ENCODE measurements at places on chromosomes 4 and X.

- DNase-seq: no peak
Measured at GRCh38 chrX:44747969-44748368, 95.9 kb upstream of the DUSP21 start.

- no peak for DNase-seq
Measured at GRCh38 chr4:128775477-128775876, 34.0 kb upstream of the JADE1 start.

DNA sequence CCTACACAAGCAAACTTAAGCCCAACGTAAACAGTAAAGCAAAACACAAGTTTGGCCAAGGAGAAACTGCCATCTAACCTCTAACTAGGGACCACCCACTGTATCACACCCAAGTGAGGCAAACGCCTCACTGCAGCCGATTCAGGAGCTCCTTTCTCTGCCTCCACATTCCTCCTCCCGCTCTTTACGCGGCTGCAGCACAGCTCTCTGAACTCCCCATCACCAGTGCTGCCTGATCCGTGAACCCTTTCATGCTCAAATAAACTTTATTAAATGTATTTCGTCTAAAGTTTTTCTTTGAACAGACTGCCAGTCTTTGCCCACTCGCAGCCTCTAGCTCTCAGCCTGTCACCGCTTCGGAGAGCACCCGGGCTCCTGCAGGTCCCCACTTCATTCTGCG is 6.5 kb downstream of the PNMA6E start:
- no peak for DNase-seq

GRCh38 chr4:137611998-137612700 is 79.9 kb upstream of the PCDH18 start:
- no peak for DNase-seq

DNA sequence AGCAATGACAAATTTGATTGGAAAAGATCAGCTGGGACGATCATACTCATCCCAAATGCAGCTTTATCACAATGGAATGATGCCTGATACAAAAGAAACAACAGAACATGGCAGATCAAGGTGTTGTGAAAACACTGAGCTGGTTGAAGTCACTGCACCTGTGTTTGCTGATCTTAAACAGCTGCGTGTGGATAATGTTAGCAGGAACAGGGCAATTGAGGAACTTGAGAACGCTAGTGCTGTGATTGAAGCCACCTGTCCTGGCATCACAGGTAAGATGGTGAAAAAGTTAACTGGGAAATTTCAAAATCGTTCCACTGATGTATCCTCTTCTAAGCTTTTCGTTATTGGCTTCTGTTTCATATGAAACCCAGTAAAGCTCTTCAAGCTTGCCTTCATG is 27.4 kb upstream of the SOD3 start:
- no peak for DNase-seq

DNA sequence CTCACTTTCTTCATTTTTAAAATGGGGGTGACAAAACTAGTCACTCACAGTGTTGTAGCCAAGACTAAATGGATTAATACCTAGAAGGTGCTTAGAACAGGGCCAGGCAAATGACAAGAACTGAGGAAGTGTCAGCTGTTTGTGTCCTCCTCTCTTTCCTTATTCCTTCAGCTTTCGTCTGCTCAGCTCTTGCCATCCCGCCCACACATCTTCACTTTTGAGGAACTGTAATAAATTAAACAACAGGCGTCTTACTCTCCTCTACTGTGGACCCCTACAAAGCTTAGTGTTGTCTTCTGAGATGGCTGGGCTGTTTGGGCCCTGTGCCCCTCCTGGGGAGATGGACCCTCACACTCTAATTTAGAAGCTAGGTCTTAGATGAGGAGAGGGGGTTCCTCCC is 2.7 kb downstream of the HPSE start:
- DNase-seq: no peak

DNA sequence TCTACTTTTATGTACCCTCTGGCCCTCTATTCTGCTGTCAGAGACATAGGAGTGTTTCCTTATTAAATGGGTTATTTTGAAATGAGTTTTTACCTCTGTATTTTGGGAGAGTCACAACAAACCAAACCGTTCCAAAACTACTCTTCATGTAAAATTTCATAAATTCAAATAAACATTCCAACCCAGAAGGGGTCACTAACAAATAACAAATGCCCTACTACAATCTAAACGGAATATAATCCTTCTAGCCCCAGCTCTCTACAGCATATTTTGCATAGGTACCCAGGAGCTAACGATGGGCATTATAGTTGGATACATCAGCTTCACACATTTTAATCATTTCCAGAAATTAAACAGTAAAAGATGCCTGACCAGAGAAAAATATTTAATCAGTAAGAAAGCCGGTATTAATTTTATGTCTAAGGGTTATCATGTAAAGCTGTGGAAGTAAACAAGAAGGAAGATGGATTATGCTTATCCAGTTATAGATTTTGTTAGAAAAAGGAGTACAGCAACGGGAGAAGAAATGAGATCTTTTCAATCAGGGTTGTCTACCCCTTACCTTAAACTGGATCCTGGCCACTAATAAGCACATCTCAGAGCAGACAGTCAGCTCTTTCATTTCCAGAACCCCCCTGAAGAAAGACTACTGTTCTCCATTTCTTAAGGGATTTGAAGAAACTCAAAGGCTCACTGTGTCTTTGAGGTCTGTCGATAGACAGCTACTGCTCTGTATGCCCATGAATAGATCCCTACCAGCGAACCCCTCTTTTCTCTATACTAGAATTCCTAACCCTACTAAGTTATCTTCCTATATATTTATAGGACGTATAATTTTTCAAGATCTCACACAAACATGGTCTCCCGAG is 1.2 kb downstream of the UGDH start:
- DNase-seq: no peak

DNA sequence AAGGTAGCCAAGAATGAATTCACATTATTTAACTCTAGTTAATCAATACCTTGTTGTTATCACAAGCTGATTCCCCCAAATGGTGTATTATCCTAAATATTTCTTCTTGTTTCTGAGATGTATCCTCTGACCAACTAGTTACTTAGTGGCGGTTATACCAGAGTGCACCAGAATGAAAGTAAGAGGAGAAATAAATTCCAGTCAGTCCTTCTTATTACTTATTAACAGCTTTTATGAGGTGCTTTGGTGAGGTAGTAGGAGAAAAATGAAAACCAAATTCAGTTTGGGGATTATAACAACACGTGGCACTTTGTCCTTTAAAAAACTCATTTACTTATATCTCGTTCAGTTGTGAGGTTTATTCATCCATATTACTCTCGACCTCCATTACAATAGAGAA is 101.9 kb downstream of the AMMECR1 start:
- DNase-seq: no peak

DNA sequence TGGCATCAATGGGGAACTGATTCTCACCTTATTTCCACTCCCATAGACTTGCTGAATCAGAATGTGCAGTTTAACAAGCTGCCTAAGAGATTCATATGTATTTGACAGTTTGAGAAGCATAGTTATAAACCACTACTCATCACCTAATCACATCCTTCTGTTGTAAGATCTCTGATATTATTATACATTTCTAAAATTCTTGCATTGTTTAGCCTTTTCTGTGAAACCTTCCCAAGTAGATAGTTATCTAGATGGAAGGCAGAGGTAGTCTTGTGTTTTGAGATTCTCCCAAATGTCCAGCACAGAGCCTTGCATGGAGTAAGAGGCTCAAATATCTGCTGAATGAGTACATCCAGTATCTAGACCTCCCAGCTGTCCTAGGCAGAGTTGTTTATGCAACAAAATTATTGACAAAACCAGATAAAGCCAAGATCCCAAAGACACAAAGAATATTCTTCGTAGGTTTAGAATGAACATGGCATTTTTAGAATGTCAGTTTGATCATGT is 227.3 kb downstream of the KDR start:
- no peak for DNase-seq

GRCh38 chr4:105460306-105460705 is 13.6 kb downstream of the PPA2 start:
- no peak for DNase-seq

GRCh38 chr4:71065991-71066510 is 72.6 kb downstream of the DCK start:
- no peak for DNase-seq

- no peak for DNase-seq
Measured at GRCh38 chrX:49853661-49854060, 24.6 kb downstream of the PAGE4 start.
